ENCODE measurements at places on chromosomes 16 and 17.

DNA sequence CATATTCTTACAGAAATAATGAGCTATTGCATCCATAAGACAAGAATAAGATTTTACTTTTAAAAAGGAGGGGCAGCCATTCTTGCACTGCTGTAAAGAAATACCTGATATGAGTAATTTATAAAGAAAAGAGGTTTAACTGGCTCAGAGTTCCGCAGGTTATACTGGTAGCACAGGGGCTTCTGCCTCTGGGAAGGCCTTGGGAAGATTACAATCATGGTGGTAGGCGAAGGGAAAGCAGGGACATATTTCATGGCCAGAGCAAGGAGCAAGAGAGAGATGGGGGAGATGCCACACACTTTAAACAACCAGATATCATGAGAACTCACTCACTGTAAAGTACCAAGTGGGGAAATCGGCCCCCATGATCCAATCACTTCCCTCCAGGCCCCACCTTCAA lies 20.9 kb upstream of the CSNK2A2 start:
- no peak for DNase-seq

- no peak for DNase-seq
Measured at GRCh38 chr16:1470481-1471251, 4.2 kb downstream of the CLCN7 start.

DNA sequence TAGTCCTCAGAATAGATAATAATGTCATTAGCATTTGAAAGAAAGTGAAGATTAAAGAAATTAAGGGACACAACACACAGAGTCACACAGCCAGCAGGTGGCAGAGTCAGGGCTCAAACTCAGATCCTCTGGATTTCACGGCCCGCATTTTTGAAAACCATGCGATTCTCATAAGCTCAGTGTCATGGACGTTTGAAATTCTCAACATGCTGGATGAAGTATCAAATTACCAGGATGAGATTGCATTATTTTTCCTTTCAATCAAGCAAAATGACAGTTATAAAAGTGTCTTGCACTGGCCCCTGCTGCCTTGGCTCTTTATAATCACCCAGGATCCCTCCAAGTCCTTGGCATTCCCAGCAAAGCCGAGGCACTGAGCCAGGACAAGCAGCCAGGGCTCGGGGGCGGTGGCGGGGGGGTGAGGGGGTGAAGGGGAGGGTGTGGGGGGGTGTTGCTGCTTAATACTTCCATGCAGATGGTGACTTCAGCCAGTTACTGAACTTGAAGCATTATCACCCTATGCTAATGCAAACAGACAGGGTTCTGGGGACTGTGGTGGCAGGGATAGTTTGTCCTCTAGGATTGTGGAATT lies 6.6 kb upstream of the BMERB1 start:
- peak; percentile 59 for DNase-seq

DNA sequence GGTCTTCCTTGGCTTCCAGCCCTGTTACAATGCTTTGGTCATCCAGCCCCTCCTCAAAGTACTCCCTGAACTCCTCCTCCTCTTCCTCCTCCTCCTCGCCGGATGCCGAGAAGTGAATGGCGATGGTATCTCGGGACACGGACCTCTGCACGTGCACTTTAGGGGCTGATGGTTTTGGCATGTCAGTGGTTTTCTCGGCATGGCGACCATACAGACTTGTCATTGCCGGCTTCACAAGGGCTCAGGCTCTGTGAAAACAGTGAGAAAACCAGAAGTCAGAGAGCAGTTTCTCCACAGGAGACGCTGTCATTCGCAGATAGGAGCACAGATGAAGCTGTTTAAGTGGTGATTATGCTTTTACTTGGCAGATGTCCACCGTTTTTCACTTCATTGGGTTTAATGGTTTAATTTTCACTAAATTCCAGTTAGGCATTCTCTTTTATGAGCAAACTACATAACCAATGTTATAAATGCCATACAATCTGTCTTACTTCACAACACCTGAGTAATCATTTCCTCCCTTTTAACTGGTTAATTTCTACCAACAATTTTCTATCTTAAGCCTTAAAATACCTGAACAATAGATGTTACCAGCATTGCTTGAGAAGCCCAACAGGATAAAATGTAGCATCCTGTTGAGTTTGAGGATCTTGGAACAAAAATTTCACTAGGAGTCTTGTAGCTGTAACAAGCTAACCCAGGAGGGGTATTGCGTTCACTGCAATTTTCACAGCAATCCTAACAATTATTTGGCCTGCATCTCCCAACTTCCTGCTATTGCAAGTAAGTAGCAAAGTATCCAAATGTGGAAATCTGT lies 48.9 kb downstream of the TEX2 start:
- DNase-seq = no peak

- DNase-seq = no peak
Measured at GRCh38 chr17:9213303-9213640, 192.0 kb downstream of the NTN1 start.

All from CD4-positive, alpha-beta T cell treated with Interleukin-10 for 1 hour (primary cell).